Stimulated activated CD4-positive, alpha-beta T cell treated with anti-CD3 and anti-CD28 coated beads, Interleukin-15, amount 100 ng/mL, for 1 hour (primary cell): ENCODE measurements at places on chromosomes 3 and 15.

- no peak for DNase-seq
Observed at GRCh38 chr3:95401693-95402092, 1338.8 kb downstream of the NSUN3 start.

- DNase-seq = no peak
Observed at GRCh38 chr3:146912241-146913015, 307.3 kb upstream of the PLSCR5 start.

DNA sequence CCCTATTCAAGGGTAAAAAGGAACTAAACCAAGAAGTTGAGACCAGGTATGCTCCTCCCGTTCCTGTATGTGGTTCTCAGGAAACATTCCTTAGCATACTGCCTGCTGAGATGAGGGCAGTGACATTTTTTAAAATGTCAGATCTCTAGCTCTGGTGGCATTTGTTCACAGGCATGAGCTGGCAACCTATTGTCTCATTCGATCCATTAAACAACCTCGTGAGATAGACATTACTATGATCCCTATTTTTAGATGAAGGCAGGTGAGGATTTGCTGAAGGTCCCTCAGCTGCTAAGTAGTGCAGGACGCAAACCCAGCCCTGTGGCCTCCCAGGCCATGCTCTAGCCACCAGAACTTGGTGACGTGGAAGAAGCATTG is 74.9 kb downstream of the SIDT1 start:
- no peak for DNase-seq

- no peak for DNase-seq
Observed at GRCh38 chr3:127535901-127536829, 54.4 kb downstream of the TPRA1 start.

GRCh38 chr3:119809249-119810017 is 27.5 kb downstream of the NR1I2 start:
- peak; percentile 6 for DNase-seq

- DNase-seq = no peak
Observed at GRCh38 chr3:52827866-52828376, 2.6 kb downstream of the ITIH4 start.

DNA sequence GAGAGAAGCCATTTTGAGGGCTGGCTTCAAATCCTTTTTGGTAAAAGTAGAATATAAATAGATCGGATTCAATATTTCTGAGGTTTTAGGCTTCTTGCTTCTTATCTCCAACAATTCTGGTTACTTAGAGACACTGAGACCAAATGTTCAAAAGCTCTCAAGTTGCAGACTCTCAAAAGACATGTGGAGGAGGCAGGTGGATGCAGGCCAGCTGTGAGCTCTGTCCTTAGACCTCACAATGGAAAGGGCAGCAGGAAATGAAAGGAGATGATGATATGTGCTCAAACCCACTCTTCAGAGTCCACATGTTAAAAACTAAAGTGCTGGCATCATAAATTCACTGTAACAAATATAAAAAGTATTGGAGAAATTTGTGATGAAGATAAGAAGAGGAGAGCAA is 424.9 kb upstream of the ALCAM start:
- no peak for DNase-seq

DNA sequence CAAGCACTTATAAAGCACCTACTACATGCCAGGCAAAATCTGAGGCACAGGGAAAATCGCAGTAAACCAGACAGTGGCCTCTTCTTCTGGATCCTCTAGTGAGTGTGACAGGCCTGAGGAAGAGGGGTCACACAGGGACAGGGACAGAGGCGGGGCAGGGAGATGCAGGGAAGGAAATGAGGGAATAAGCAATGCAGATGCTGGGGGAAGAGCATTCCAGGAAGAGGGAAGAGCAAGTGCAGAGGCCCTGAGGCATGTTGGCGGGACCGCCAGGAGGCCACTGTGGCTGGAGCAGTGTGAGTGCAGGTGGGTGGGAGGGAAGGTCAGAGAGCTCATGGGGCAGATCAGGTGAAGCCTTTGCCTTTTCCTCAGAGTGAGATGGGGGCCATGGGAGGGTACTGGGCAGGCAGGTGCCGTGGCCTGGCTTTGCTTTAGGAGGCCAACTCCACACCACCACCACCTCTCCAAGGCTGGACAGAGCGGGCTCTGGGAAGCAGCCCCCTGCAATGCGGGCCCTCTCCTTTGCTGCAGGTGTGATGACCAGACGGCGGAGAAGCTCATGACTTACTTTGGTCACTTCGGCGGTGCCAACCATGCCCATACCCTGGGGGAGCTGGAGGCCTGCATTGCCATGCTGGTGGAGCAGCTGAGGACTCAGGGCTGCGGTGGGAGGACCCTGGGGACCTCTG is 26.8 kb upstream of the GP9 start:
- no peak for DNase-seq

- DNase-seq = no peak
Observed at GRCh38 chr3:40914475-40914874, 284.8 kb upstream of the CTNNB1 start.

- no peak for DNase-seq
Observed at GRCh38 chr15:78406016-78406585, 31.9 kb upstream of the IREB2 start.

GRCh38 chr3:39960515-39961191 is 151.2 kb downstream of the MYRIP start:
- DNase-seq = no peak

DNA sequence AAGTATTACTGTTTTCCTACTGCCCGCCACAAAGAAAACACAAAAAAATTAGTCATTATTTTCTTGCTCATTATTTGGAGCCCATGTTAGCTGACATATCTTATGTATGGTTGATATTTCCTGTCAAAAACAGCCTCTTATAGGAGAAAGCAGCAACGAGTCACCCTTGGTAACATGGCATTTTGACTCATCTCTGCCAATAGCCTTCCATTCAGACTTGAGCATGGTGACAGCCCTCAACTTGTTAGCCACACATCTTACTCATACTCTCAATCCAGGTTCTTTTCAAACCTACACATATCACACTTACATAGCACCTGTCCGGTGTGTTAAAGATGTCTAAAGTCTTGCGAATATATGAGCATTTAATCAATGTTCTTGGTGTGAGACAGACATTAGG is 109.4 kb upstream of the SAMMSON start:
- no peak for DNase-seq

DNA sequence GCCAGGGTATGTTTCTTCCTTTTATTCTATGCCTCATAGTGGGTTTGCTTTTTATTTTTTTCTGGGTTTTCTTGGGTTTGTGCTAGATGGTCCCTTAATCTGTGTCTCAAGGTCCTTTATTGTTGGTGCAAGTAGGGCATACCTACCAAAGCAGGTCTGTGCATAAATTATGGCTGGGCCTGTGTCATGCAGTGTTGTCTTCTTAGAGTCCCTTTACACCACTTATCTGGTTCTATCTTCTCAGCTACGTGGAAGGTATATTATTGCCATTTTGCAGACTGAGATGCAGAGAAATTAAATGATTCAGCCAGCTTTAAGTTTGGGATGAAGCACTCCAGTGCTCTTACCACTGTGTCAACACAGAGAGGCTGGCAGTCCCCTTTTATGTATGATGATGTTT is 293.5 kb upstream of the SOX2 start:
- no peak for DNase-seq

GRCh38 chr15:69535101-69535638 is 82.6 kb downstream of the RPLP1 start:
- no peak for DNase-seq

DNA sequence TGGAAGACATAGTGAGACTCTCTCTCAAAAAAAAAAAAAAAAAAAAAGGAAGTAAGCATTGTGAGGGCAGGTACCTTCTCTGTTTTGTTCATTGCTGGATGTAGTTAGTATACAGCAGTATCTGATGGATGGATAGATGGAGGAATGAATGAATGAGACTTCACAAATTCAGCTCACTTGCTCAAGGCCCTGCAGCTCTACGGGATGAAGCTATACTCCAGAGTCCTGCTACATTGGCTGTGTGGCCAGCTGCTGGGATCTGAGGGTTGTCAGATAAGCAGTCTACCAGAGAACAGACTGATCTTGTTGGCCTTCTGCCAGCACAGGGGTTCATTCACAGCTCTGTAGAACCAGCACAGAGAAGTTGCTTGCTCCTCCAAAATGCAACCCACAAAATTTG is 35.0 kb downstream of the MLH1 start:
- DNase-seq = no peak

- DNase-seq = no peak
Observed at GRCh38 chr3:76047368-76047767, 262.0 kb upstream of the ZNF717 start.

- DNase-seq = no peak
Observed at GRCh38 chr3:74021449-74021848, 396.7 kb upstream of the PDZRN3 start.

GRCh38 chr3:30401971-30402370 is 204.4 kb upstream of the TGFBR2 start:
- DNase-seq = no peak

DNA sequence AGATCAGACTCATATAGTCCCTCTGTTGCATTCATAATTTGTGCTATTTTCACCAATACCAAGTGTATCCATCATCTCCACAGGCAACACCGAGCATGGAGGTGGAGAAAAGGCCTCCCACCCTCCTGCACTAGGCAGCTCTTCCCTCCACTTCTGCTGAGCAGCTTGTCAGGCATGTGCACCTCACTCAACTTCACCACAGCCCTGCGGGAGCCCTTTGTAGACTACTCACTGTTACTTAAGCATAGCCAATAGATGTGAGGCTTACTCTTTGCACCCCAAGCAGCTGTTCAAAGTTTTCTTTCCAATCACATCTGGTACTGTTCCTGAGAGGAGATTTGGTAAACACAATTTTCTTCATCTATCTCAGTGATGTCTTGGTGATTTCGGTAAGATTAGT is 16.9 kb upstream of the GUCA1C start:
- DNase-seq = no peak

GRCh38 chr3:117118604-117119003 is 409.0 kb downstream of the TUSC7 start:
- DNase-seq = no peak

GRCh38 chr3:186032321-186032720 is 76.6 kb downstream of the ETV5 start:
- no peak for DNase-seq

DNA sequence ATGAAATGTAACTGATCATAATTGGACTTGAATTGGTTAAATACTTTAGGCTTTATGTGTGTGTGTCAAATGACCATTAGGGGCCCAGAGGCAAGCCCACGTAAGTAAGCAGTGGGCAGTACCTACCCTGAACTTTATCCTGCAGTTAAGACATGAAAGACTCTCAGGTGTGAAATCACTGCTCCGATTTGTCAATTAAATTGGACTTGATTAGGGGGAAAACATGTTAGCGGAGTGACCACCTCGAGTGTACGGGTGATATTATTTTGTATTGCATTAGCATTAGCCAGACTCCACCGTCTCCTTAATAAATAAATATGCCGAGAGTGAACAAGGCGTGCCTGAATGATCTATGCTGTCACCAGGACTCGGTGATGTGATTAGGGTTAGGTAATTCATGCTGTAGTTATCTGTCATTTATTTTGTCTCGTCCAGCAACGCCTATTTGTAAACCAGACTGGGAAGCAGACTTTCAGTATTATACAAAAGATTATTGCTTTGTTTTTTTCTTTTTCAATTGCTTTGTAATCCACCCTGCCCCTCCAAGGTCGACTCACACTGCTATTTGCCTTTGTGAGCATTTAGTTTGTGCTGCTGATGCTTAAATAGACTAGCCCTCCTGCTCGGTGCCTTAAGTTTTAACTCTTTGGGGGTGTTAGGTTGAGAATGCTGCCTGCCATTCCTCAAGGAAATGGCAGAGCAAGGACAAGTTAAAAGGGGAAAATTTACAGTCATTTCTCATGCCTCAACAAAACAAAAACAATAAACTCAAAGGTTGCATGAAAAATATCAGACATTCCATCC is 1.8 kb downstream of the RBMS3 start:
- DNase-seq = no peak

DNA sequence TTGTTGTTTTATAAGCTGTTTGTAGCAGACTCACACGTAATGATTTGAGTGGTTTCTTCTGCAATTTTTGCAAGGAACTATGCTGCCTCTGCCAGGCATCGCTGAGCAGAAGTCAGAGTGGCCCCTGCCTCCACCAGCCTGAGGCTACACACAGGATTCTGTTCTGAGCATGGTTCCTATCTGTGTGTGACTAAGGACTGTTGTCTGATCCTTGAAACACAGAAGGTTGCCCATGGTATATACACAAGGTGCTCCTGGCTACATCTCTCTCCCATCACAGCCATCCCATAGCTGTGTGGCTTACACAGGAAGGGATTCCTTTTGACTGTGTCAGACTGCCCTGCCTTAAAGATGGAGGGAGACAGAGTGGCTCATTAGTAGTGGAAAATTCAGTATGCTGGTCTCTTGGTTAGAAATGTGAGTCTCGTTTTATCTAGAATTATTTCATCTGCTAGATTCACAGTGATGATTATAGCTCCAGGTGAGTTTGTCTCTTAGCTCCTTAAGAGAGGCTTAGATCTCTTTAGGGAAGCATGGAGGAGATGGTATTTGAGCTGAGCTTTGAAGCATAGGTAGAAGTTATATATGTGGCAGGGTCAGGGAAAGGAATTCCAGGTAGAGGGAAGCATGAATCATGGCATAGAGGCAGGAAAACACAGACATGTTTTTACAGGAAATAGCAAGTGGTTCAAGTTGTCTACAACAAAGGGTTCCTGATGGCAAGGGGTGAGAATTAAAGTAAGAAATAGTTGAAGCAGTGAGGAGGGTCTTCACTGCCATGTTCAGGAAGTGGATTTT is 37.5 kb downstream of the SNAPC5 start:
- no peak for DNase-seq

GRCh38 chr3:171234298-171235010 is 207.9 kb upstream of the SLC2A2 start:
- DNase-seq = no peak

GRCh38 chr3:186160691-186161243 is 51.9 kb upstream of the ETV5 start:
- no peak for DNase-seq

- no peak for DNase-seq
Observed at GRCh38 chr15:25734680-25735355, 128.3 kb downstream of the ATP10A start.

GRCh38 chr3:51947215-51947900 is 5.2 kb downstream of the PARP3 start:
- no peak for DNase-seq

GRCh38 chr3:188432802-188433520 is 279.0 kb downstream of the LPP start:
- DNase-seq = no peak

DNA sequence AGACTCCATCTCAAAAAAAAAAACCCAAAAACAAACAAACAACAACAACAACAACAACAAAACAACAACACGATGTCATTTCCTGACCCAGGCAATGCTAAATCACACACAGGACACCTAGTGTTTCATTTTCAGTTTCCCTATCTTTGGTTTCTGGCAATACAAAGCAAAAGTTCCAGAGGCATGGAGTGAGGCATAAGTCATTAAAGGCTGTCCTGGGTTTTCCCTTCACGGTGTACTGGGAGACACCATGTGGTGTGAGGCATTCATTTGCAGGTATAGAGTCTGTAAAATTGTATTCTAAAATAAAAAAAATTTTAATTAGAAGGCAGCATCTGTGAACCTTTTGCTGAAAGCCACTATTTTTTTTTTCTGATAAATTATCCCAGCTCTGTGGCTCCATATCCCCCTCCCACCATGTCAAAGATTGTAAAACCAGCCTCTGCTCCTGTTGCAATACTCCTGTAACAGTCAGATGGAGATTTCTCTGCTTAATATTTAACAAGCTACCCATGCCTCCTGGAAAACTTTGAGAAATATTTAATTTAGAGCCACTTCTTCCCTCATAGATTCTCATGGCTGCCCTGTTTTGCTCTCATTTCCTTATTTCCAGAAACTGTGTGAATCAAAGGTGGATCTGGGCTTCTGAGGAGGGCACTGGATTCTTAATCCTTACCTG is 324.6 kb downstream of the MCTP2 start:
- no peak for DNase-seq

GRCh38 chr3:178967177-178967532 is 104.5 kb downstream of the ZMAT3 start:
- no peak for DNase-seq

GRCh38 chr15:73802431-73803041 is 49.4 kb upstream of the INSYN1 start:
- DNase-seq = no peak
